ENCODE measurements at places on chromosomes 1 and 21.

DNA sequence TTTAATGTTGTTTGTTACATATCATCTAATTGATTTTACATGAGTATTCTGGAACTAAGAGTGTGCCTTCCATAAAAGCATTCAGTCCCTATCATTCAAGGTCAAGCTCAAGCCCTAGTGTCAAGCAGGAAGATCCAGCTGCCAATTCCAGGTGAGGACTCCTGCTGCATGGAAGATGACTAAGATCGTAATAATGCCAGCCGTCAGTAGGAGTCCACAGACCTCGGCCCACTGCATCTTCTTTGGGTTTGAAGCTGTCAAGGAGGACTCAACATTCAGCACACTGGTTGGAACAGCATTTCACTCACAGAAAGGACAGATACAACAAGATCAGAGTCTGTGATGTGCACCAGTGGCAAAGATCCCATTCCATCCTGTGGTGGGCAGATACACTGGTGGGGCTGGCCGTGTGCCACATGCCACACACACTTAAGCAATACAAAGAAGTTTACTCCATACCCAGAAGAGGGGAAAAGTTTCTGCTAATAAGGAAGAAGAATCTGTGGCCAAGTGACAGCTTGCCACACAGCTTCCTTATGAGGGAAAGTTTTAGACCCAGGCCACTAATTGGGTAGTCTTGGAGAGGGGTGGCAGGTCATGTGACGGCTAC, 160.4 kb downstream of the PIK3R3 start:
- no peak for DNase-seq

GRCh38 chr1:234915924-234916675, 212.5 kb downstream of the TOMM20 start:
- no peak for DNase-seq

DNA sequence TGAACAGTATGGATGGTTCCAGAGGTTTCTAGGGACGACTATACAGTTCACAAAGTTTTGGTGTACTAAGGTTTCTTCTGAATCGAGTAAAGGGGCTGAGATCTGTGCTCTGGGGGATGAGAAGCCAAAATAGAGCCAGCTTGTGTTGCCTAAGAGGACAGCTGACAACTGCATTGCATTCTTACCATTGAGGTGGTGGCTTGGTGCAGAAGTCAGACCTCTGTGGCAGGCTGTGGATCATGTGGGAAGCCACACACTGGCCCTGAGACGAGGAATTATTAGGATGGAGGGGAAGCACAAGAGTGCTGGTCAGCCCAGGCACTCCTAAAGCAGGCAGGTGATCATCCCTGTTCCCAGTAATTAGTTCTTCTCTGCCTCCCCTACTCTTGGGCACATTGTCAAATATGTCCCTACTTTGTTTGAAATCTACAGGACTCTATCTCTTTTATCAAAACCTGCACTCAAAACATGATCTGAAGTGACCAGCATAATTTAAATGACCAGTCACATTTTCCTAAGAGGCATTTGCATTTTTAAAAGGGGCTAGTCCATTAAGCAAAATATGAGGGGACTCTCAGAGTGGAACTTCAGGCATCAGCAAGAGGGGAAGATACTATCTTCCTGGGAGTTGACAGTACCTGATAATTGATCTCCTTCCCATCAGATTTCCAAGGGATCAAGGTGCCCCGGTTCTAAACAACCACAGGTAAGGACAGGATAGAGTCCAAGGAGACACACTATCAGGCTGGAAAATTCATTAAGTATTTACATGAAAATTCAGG, at the start of gene FCRLB:
Gene FCRLB (plus strand): TSS at position 589 of the 782 bp plus-strand sequence. CDS start 1,129 bp downstream, outside the sequence.
- DNase-seq = no peak

DNA sequence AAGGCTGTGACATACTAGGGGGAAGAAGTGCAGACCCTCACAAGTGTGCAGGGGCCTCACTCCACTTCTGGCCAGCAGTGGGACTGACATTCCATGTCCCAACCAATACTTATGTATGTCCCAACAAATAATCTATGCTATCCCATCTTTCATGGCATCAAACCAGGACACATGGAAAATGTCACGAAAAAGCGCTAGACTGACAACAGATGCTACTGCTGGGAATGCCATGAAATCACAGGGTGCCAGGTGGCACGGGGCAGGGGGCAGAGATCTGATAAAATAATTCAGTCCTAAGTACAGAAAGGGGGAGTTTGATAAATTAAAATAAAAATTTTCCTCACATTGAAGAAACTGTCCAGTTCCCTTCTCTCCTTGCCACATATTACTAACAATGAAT, 27.6 kb upstream of the BCAS2 start:
- no peak for DNase-seq

DNA sequence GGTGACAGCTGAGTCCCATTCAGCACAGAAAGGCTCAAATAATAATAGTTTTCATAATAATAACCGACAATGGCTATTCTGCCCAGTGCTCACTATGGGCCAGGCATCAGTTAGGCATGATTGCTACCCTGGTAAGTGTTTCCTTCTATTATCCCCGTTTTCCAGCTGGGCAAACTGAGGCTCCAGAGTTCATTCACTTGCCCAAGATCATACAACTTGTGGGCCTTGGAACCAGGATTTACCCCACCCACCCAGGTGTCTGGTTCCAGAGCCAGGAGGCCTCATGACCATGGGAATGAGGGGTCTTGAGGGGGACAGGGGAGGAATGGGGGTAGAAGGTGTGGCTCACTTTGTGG, 518 bp downstream of the PLOD1 start:
- DNase-seq = no peak

- no peak for DNase-seq
Measured at GRCh38 chr1:9766759-9767442, 56.9 kb downstream of the CLSTN1 start.

- no peak for DNase-seq
Measured at GRCh38 chr1:29806646-29807319, 570.5 kb downstream of the PTPRU start.

GRCh38 chr1:198833706-198834503, 195.1 kb downstream of the PTPRC start:
- no peak for DNase-seq

GRCh38 chr1:155962599-155963211, 15.6 kb downstream of the ARHGEF2 start:
- no peak for DNase-seq

- DNase-seq = no peak
Measured at GRCh38 chr1:155794605-155795245, 62.3 kb downstream of the GON4L start.

- no peak for DNase-seq
Measured at GRCh38 chr1:229258031-229258756, 12.7 kb upstream of the RAB4A start.

- DNase-seq = no peak
Measured at GRCh38 chr1:88433556-88433955, 250.5 kb upstream of the PKN2 start.

DNA sequence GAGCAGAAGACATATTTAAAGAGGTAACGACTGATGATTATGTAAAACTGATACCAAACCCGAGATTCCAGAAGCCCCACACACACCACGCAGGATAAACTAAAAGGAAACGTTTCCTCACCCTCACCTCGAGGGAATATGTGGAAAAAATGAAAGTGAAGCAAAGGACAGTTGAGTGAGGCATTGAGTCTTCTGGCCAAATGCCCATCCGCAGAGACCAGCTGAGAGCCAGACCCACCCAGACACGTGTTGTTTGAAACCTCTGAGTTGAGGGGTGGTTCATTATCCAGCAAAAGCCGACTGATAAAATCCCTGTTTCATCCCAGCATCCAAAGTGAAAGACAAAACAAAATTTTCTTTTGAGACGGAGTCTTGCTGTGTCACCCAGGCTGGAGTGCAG, 29.6 kb upstream of the PCBP3 start:
- no peak for DNase-seq

GRCh38 chr1:67476006-67476482, 45.8 kb upstream of the SERBP1 start:
- DNase-seq = no peak

- no peak for DNase-seq
Measured at GRCh38 chr1:236895665-236896387, 100.7 kb downstream of the MTR start.

- DNase-seq = no peak
Measured at GRCh38 chr1:145927916-145928643, 796 bp upstream of the RBM8A start.

- no peak for DNase-seq
Measured at GRCh38 chr21:18373606-18374005, 30.0 kb downstream of the TMPRSS15 start.

- DNase-seq = no peak
Measured at GRCh38 chr21:22355949-22356348, 1357.7 kb downstream of the NCAM2 start.

GRCh38 chr1:24970399-24970753, 40.3 kb upstream of the RUNX3 start:
- no peak for DNase-seq

GRCh38 chr1:243179720-243180119, 75.4 kb downstream of the CEP170 start:
- no peak for DNase-seq
